ENCODE measurements at places on chromosomes 4 and X. TPM values are rescaled to one million over a fixed set of nuclear protein-coding genes. Genes with fewer than 3 reads are reported as not detected.

FAM133A gene
- total RNA-seq: not detected

RS1 gene
- not detected for total RNA-seq

MAGEB18 gene
- not detected for total RNA-seq

F8A1 gene
- 55.5 TPM for total RNA-seq

NHSL2 gene
- 0.53 TPM for total RNA-seq

CDKL5 gene
- total RNA-seq: 1.4 TPM

EIF4E gene
- 72.5 TPM for total RNA-seq

OTUD4 gene
- 49.0 TPM for total RNA-seq

CCDC110 gene
- total RNA-seq: not detected

Measured in activated naive CD4-positive, alpha-beta T cell treated with anti-CD3 and anti-CD28 coated beads, Interleukin-2, amount 10 ng/mL, durations not matched to agents 5 hours and 36 hours (primary cell).